ENCODE measurements at places on chromosomes 7 and 10. TPM values are rescaled to one million over a fixed set of nuclear protein-coding genes. Genes with fewer than 3 reads are reported as not detected.

- H3K4me3 ChIP-seq: no peak overlapping the region
- no peaks in the 10 kb centered on the region for H3K27me3 ChIP-seq
- peaks cover 3% of the 10 kb centered on the region for H3K36me3 ChIP-seq
Measured at GRCh38 chr7:125847692-125848091, 918.1 kb upstream of the POT1 start.

GRCh38 chr7:85750454-85750949 is 563.6 kb upstream of the SEMA3D start:
- H3K4me3 ChIP-seq: no peak overlapping the region
- DNase-seq: no peak
- no peaks in the 10 kb centered on the region for H3K27me3 ChIP-seq
- H3K27ac ChIP-seq: no peak overlapping the region

DNA sequence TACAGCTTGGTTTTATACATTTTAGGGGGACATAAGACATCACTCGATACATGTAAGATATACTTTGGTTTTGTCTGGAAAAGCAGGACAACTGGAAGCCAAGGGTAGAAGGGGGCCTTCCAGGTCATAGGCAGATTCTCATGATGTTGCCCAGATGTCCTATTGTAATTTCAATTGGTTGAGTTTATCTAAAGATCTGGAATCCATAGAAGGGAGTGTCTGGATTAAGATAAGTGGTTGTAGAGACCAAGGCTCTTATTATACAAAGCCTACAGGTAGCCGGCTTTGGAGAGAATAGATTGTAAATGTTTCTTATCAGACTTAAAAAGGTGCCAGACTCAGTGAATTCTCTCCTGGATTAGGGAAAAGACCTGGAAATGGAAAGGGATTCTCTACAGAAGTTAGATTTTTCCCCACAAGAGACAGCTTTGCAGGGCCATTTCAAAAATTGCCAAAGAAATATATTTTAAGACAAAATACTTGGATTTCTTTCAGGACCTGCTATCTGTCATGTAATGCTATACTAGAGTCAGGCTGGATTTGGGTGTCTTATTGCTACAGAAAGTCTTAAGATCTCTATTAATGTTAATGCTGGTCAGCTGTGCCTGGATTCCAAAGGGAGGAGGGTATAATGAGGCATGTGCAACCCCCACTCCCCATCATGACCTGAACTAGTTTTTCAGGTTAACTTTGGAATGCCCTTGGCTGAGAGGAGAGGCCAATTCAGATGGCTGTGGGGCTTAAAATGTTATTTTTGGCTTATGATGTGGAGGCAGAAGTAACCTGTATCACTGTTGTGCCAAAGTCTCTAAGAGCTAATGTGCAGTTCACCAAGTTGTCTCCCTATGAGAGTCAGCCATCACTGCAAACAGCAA is 511.1 kb upstream of the C7orf33 start:
- no peaks in the 10 kb centered on the region for H3K27me3 ChIP-seq
- no peak overlapping the region for H3K4me3 ChIP-seq
- H3K4me1 ChIP-seq: peaks cover 36% of the 10 kb centered on the region
- DNase-seq: no peak

DNA sequence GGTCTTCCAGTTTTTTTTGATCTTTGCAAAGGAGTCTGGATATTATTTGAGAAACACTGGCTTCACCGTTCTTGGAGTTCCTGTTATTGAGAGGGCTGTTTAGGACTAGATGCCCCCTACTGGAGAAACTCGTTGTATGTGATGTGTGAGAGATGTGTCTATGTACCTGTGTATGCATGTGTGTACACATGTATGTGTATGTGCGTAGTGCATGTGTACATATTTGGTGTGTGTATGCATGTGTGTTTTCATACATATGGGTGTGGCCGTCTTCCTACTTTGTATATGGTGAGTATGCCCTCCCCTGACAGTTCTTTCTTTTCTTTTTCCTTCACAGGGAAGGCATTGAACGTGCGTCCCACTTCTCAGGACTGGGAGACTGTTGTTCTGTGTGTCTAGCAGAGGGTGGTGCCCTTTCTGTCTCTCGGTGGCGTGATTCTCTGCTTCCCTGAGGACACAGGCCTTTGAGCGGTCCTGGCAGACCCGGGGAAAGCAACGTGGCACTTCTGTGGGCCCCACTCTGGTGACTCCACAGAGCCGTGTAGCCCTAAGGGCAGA is 3.0 kb upstream of the CALHM3 start:
- H3K4me1 ChIP-seq: peaks cover 3% of the 10 kb centered on the region
- H3K4me3 ChIP-seq: no peak overlapping the region
- no peak for DNase-seq

- H3K4me1 ChIP-seq: peaks cover 4% of the 10 kb centered on the region
- no peaks in the 10 kb centered on the region for H3K27me3 ChIP-seq
- no peak overlapping the region for H3K4me3 ChIP-seq
- no peak overlapping the region for H3K27ac ChIP-seq
Measured at GRCh38 chr7:38568497-38568896, 62.7 kb downstream of the AMPH start.

DNA sequence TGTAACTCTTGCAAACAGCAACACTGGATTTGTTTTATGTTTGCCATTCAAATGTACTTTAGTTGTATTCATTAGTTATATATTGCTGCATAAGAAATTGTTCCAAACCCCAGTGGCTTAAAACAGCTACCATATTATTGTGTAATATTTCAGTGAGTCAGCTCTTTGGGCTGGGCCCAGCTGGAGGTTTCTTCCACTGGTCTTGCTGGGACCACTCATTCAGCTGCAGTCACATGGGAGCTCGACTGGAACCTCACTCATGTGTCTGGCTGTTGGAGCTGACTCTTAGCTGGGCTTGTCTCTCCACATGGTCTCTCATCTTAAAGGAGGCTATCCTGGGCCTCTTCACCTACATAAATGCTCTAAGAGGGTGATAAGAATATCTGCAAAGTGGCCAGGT is 23.2 kb upstream of the PIP4K2A start:
- no peak overlapping the region for H3K4me3 ChIP-seq
- no peaks in the 10 kb centered on the region for H3K27me3 ChIP-seq
- peaks cover 4% of the 10 kb centered on the region for H3K4me1 ChIP-seq
- no peak overlapping the region for H3K27ac ChIP-seq
- no peak for DNase-seq

DNA sequence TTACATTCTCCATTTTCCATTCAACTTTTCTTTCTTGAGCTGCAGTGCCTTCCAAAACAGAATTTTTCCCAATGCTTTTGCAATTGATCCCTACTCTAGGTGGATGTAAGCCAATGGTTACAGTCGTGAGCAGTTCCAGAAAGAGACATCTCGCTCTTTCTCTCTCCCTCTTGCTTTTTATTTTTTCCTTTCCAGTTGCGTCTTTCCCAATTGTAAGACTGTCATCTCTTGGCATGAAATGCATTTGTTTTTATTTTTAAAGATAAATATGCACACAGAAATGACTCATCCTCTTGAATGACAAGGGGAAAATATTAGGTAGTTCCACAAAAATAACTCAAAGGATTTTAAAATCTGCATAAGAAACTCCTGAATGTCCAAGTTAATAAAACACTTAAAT is 25.1 kb downstream of the GLI3 start:
- H3K4me3 ChIP-seq: no peak overlapping the region
- peaks cover 6% of the 10 kb centered on the region for H3K4me1 ChIP-seq

DNA sequence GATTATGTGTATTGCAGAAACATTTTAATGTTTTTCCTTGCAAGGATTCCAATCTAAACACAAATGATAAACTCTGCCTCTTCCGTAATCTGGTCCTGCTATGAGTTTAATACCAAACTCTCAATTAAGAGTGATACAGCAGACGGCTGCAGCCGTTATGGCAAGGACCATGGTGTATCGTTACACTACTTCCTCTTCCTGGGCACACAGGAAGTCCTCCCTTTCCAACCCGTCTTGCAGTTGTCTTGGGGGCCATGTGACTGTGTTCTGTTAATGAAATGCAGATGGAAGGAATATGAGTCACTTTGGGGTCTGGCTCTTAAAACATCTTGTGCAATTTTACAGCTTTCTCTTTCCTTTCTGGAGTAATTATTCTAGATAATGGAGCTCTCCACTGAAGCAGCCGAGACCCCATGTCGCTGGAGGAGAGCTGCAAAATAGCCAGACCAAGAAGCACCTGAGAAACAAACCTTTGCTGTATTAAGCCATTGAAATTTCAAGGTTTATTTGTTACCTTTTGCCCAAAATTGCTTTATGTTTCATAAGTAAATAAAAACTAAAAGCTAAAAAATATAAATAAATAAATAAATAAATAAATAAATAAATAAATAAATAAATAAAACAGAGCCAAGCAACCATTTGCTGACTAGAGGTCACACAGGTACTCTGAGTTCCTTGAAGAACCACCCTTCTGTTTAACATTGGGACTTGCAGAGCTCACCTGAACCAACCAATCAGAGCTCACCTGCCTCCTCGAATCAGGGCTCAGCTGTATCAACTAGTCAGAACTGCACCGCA is 74.7 kb downstream of the FRMPD2 start:
- H3K27ac ChIP-seq: no peak overlapping the region
- H3K4me1 ChIP-seq: peaks cover 3% of the 10 kb centered on the region
- no peak overlapping the region for H3K4me3 ChIP-seq
- no peak for DNase-seq
- no peaks in the 10 kb centered on the region for H3K36me3 ChIP-seq

- DNase-seq: no peak
- H3K27me3 ChIP-seq: no peaks in the 10 kb centered on the region
- H3K4me3 ChIP-seq: no peak overlapping the region
- H3K36me3 ChIP-seq: no peaks in the 10 kb centered on the region
- peaks cover 17% of the 10 kb centered on the region for H3K4me1 ChIP-seq
Measured at GRCh38 chr7:13829231-13829630, 160.2 kb downstream of the ETV1 start.

The CALCR gene
- 0.20 TPM for total RNA-seq

The SLC26A4 gene
- 0.85 TPM for total RNA-seq

The LBX1 gene
- not detected for total RNA-seq

The NKX2-3 gene
- total RNA-seq: not detected

The FMC1 gene
- total RNA-seq: 9.1 TPM
